ENCODE measurements at places on chromosomes 7 and 10.
A peak's percentile ranks its signal among the peaks of the same experiment; 100 is the strongest.

GRCh38 chr7:38476764-38477163, 154.4 kb downstream of the AMPH start:
- DNase-seq: no peak

GRCh38 chr7:28005075-28005846, 175.3 kb downstream of the JAZF1 start:
- no peak for DNase-seq

DNA sequence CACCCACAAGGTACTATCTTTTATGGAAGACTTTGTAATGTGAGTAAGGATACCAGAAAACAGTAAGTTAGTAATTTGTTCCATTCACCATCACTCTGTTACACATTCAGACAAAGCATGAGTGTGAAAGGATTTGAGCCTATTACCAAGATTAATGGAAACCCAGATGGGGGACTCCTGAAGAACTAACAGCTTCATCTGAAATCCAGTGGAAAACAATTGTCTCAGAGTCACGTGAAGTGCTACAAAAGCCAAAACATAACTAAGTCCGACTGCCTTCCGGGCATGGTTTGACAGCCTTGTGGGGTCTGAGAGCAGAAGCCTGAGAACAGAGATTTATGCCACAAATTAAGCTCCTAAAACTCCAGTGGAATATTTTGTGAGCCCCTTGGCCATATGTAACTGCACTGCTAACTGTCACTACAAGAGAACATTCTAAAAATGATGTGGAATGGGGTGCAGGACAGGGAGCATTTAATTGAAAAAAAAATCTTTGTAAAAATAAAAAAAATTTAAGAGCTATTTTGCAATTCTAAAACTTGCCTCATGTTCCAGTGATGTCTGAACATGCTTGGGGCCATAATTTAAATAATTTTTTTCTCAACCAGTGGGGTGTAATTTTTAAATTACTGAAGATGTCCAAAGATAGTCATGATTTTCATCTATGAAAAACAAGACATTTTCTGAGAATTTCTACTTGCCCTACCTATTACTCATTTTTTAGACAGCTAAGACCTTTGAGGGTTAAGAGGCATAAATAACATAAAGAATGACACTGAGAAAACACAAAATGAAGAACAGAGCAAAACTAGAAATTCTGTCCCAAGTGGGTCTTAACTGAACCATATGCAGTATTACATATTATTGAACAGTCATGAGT, 555.0 kb downstream of the INHBA start:
- no peak for DNase-seq

GRCh38 chr10:43012578-43012977, 64.3 kb upstream of the RET start:
- DNase-seq: no peak

DNA sequence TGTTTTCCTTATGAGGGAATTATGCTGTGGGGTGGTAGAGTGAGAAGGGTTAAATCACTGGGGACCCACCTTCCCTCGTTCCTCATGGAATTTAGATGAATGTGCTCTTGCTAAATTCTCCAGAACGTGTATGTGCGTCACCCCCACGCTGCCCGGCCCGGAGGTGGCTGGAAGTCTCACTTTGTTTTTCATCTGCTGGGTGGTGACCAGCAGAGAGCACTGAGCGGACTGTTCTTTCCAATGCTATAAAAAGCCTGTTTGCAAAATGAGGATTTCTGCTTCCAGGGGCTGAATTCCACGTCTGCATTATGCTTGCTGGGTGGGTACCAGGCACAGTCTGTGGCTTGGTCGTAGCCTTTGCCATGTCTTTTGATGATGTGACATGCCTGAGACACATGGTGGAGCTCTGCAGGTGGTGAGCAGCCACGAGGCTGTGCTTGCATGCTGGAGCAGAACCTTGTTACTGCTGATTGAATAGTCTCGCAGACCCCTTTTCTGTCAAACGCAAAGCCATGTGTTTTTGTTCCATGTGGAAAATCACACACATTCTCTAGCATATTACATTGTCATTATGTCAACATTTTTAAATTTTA, 31.9 kb upstream of the INSYN2A start:
- DNase-seq: no peak

DNA sequence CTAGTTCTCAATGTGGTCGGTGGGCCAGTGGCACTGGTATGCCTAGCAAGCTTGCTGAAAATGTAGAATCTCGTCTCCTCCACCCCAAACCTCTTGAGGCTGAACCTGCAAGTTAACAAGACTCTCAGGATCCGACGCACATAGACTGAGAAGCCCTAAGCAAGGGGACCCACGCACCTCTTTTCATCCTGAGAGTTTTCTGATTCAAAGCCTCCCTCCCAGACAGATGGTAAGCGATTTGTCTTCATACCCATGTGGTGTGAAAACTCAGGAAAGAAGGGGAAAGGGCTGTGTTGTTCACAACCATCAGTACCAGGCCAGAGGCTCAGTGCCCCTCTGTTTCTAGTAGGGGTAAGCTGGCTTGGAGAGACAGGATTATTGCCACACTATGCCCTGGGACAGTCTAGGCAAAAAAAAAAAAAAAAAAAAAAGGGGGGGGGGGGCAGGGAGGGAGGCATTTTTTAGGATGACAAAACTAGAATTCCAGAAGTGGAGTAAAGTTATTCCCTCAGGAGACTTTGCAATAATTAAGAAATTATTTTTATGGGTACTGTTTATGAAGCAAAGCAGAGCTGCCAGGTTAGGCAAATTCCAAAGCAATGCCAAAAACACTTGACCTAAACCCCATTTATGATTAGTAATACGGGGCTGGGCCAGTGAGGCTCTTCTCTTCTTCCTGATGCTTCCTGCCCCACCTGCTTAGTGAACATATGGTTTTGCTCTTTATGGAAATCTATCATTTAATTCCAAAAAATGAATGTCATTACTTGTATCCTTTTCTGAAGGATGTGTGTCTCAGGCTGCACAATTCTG, 117.6 kb upstream of the PDLIM1 start:
- no peak for DNase-seq

DNA sequence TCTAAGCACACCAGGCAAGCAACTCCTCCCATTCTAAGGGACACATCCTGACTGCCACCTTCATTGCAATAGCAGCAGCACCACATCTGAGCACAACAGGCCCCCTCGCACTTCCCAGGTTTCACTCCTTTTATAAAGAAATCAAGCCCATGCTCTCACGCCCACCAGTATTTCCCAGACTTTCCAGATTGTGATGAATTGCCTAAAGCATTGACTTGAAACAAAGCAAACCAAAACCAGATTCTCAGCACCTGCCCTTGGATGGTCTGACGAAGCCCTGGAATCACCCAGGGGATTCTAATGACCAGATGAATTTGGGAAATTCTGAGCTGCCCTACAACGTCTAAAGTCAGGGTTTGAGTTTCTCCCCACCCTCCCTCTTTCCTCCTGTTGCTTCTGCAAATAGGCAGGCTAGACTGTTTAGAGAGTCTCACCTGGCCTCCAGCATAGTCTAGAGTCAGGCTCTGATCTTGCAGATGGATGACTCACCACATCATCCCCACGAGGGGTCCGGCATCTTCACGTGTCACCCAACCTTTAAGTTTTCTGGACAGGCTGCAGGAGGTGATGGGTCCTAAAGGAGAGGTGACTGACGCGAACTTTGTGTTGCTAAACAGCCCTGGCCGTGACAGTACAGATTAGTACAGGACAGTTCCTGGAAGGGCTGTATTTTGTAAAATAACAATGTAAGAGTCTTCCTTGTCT, 198.0 kb downstream of the SKIDA1 start:
- DNase-seq: no peak

DNA sequence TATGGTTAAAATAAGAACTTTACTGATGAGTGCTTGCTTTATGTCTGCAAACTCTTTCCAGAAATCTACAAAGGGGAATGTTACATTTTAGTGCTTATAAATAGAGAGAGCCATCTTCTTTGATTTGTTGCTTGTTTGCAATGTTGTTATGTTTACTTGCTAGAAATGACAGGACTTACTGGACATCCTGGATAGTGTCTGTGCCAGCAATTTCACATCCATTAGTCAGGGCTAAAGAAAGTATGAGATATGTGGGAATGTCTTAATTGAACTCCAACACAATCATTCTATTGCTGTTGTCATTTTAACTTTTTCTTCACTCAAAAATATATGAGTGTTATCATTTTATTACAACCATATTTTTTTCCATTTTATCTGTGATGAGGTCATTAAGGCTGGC, 453.2 kb downstream of the TNS3 start:
- no peak for DNase-seq

GRCh38 chr7:68276725-68277124, 1280.1 kb downstream of the TYW1 start:
- no peak for DNase-seq

- no peak for DNase-seq
These were observed 50.6 kb downstream of the NKX6-2 start for GRCh38 chr10:132735341-132735775.

DNA sequence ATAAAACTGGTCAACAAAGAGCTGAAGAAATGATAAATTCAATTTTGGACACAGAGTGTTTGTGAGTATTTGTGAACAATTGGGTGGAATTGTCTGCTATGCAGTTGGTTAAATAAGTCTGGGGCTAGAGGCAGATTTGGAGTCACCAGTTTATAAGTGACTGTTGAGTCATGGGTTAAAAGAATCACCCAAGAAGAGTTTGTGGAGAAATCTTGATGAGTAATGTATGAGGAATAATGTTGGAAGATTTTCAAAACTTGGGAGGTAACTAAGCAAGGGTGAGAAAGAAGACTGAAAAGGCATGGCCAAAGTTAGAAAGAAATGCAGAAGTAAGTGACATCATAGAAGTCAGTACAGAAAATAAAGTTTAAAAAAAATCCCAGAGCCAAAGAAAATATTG, 750.7 kb downstream of the MAGI2 start:
- DNase-seq: no peak

DNA sequence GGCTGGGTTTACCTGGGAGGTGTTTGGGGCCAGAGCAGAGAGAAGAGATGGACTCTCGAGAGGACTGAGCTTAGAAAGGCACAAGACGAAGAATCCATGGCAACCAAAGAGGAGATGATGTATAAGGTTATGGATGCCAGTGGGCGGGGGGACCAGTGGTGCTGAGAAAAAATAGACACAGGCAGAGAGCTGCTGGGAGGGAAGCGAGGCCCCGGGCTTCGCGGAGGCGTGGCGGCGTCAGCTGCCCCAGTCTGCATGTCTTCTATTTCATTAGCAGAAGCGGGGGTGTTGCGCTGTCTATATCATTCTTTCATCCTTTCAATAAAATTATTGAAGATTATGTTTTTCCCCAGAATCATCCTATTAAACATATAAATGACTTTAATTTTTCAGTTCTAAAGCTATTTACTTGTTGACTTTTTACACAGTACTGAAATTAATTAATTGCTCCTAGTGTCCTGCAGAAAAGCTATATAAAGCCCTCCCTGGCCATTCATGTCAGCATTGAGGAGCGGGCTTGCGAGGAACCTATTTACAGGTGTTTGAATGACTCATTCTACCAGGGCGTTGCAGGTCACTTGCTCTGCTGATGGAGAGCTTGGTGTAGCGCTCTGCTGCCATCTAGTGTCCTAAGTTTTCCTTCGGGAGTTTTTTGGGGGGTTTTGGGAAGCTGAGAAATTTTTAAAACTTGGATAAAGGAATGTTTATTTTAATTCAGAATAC, 42.9 kb upstream of the BHLHA15 start:
- peak; percentile 76 for DNase-seq

GRCh38 chr10:103792547-103792946, 62.8 kb downstream of the SH3PXD2A start:
- no peak for DNase-seq

- no peak for DNase-seq
These were observed 615.0 kb downstream of the PHTF2 start for GRCh38 chr7:78413568-78413967.

DNA sequence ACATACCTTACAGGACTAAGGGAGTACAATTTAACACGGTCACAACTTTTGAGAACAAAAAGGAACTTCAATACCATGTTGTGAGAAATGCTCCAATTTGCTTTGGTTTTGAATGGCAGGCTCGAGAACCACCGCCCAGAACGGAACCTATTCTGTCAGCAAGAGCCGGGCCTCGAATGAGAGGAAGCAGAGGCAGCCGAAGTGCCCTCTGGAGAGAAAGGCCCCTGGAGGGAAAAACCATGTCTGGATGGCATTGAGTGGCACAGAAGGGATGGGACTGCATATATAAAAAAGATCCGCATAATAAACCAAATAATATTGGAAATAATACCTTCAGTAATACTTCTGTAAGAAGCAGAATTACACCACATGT, 85.6 kb downstream of the CHST15 start:
- DNase-seq: no peak

DNA sequence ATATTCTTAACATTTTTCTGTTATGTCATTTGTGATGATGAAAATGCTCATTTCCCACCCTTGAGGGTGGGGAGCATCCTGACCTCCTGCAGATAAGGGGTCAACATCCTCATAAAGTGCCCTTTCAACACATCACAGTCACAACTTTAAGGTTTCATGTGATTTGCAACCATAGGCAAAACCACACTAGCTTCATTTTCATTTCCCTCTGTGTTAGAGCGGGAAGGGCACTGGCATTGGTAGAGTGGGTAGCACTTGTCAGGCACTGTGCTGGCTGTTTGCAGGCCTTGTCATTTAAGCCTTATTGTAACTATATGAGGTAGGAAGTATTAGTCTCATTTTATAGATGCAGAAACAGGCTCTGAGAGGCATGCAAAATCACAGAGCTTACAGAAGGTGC, 39.8 kb downstream of the PSMC2 start:
- DNase-seq: no peak

DNA sequence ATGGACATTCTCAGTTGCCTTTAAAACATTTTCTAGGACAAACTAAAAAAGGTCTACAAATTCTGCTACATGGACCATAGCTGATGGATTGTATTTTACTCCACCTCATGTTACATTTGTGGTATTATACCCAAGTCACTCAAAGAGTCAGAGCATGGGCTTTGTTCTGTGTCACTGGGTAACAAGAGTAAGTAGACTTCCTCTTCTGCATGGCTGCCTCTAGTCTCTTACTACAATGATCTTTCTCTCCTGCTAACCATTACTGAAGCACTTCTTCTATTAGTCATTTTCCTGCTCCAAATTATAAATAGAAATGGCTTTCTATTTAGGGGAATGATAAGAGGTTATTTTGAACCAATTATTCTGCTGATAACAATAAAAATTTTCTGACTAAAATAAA, 727.4 kb upstream of the NRP1 start:
- DNase-seq: no peak

DNA sequence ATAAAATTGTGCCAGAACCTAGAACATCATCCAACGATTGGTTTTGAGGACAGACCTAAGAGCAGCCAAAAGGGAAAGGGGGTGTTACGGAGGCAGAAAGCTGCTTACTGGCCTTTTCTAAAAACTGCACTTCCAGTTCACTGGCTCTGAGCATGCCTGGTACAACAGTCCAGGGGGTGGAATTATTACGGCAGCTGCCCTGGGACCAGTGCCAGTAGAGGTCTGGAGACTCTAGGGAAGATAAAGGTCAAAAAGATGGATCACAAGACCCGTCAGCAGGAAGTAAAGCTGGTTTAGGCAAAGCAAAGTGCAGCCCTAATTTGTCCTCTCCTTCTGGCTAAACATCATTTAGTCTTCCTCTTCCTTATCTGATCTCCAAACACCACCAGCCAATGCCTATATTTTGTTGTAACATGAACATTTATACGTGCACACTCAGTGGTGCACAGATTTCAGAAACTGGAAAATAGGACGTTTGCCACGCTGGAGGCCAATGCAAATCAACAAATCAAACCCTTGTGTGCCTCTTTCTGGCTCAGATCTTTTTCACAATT, 216.4 kb upstream of the DPP6 start:
- no peak for DNase-seq
